ENCODE measurements at places on chromosomes 1 and 21.
A peak's percentile ranks its signal among the peaks of the same experiment; 100 is the strongest.

GRCh38 chr1:17826165-17826488 is 71.0 kb downstream of the ACTL8 start:
- DNase-seq, result peak; percentile 35

DNA sequence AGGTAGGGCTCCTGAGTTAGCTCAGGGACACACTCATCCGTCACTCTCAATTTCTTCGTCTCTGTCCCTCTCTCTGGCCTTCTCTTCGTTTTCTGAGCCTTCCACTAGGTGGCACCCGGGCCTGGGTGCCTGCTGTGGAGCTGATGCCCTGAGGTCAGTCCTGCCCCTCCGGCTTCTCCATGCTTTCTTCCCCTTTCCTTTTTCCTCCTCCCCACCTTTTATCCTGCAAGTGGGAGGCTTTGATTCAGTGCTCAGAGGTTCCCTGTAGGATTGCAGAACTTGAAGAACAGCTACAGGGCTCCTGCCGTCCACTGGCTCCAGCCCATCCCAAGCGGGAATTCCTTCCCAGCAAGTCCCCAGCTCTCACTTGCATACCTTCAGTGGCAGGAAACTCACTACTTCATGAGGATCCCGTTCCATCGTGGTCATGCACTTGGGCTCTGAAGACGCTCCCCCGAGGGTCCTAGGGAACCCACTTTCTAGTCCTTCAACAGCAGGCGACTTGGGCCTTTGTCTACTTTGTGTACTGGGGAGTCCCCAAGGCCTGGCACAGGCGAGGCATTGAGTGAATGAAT is 45.6 kb downstream of the SRRM1 start:
- DNase-seq, result peak; percentile 65

DNA sequence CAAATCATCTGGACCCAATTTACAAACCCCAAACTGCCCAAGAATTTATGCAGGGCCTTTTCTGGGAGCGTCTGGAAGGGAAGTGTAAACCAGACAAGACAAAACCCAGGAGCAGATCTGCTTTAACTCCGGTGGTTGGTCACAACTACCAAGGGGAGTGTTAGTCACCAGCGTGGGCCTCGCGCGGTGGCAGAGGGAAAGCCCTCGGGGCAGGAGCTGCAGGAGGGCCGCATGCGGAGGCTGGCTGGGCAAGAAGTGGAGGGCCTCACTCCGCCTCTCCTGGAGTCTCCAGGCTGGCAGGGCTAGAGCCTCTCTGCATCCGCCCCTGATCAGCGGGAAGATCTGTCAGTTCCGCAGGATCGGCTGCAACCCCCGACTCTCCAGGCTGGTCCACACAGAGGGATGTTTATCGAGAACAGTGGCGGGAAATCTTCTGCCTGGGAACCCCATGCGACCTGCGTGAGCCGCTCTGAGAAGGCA is 2.0 kb downstream of the COL24A1 start:
- DNase-seq, result peak; percentile 86

GRCh38 chr1:66231217-66231616 is 302.7 kb upstream of the SGIP1 start:
- DNase-seq, result peak; percentile 43

DNA sequence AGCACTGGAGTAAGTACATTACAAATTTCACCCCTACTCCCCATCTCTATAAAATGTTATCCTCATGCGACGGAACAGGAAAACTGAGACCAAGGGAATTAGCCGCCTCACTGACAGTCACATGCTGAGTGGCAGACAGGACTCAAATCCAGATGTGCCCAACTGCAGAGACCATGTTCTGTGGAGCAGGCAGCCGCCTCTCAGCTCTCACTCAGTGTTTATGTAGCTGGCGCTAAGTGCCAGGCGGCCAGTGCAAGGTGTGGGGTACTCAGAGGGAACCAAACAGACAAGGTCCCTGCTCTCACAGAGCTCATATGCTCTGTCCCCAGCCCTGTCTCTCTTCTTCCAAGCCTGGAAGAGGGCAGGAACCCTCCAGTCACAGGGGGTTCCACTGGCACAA is 5.1 kb downstream of the CAPZB start:
- DNase-seq, result no peak

GRCh38 chr1:39255222-39255621 is 50.7 kb downstream of the MACF1 start:
- DNase-seq, result peak; percentile 66

GRCh38 chr1:65769636-65770035 is 23.1 kb upstream of the PDE4B start:
- peak; percentile 91 for DNase-seq

DNA sequence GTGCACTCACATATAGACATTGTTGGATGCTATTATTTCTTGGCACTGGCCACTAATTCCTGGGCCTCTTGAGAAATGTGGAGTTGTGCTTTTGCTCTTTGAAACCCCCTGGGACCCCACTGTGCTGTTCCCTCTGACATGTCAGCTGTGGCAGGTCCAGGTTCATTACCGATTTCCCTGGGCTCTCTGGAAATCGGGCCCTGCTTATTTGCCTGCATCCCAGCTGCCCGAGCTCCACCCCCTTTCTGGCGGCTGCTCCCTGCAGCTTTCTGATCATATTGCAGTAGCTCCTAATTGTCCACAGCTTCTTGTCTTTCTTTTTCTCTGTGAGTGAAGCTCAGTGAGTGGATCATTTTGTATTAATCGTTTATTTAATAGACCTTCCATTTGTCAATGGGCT is 183.7 kb upstream of the FAM78B start:
- DNase-seq, result no peak

- no peak for DNase-seq
Observed at GRCh38 chr1:11951901-11952300, 17.4 kb downstream of the PLOD1 start.

- no peak for DNase-seq
Observed at GRCh38 chr1:178119628-178120027, 25.7 kb downstream of the RASAL2 start.

GRCh38 chr1:65232461-65232990 is 76.8 kb upstream of the DNAJC6 start:
- no peak for DNase-seq

DNA sequence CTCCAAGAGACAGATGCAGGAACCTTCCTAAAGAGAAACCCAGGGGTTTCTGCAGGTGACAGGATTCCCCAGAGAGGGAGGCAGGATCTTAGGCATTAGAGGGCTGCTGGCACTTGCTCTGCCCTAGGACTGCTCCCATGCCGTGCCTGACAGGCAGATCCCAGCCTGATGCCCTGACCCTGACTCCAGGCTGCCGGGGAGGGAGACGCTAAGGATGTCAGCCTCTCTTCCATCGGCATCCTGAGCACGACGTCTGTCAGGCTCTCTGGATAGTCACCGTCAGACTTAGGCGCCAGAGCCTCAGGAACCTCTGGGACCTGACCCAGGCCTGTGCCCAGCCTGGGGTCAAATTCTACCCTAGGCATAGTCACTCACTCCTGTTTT is 157.1 kb downstream of the NPHP4 start:
- DNase-seq, result no peak

DNA sequence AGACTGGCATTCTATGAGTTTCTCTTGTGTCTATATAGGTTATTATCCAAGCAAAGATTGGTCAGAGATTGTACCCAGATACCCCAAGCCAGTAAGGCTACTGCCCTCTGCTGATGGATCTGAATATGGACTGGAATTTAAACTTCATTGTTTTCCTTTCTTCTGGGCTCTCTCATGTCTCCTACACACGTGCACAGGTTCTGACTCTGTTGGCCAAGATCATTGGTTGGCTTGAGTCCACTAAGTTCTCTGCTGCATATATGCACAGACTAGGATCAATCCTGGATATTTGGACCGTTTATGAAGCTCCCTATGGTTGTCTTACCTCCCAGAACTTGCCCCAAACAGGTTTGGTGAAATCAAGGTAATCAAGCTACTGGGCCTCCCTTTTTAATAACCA is 69.7 kb downstream of the CC2D1B start:
- peak; percentile 64 for DNase-seq

DNA sequence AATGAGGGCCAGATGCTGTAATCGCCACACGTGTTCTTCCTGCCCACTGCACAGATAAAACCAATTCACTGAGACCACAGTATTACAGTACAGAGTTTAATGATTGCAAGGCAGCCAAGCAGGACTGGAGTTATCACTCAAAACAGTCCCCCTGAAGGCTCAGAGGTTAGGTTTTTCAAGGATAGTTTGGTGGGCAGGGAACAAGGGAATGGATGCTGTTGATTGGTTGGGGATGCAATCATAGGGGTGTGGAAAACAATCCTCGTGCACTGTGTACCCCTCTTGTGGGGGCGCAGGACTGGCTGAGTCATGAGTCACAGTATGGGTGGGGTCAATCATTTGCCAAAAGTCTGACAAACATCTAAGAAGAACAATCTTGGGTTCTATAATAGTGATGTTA is 12.4 kb upstream of the USP1 start:
- DNase-seq, result peak; percentile 19

DNA sequence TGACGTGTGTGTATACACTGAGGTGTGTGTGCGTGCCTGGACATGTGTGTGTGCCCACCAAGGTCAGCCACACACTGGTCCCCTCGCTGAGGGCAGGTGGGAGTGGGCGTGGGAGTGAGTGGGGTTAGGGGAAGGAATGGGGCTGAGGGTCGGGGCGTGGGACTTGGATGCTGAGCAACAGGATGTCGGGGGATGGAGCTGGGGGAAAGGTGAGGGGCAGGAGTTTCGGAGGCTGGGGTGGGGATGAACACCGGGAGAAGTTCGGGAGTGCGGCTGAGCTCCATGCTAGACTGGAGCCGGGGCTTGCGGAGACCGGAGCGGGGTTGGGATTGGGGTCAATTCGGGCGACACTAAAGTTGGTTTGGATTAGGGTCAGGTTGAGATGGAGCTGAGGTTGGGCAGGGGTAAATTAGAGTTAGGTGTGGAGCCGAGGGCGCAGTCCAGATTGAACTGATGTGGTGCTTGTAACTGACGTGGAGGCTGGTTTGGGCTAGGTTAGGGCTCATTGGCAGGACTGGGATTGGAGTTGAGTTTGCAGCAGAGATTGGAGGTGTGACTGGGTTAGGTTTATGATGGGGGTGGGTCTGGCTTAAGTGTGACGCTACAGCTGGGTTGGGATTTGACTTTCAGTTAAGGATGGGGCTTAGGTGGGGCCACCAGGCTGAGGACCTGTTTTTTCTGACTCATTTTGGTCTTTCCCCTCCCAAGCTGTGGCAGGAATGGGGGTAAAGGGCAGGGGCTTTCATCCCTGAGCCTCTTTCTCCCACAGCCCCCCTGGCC is 3.3 kb upstream of the GUCA2A start:
- DNase-seq, result no peak

GRCh38 chr1:172670791-172671190 is 11.9 kb downstream of the FASLG start:
- no peak for DNase-seq

GRCh38 chr1:208631092-208631491 is 386.9 kb upstream of the PLXNA2 start:
- DNase-seq, result no peak

- no peak for DNase-seq
Observed at GRCh38 chr1:225042263-225042662, 112.8 kb downstream of the DNAH14 start.

DNA sequence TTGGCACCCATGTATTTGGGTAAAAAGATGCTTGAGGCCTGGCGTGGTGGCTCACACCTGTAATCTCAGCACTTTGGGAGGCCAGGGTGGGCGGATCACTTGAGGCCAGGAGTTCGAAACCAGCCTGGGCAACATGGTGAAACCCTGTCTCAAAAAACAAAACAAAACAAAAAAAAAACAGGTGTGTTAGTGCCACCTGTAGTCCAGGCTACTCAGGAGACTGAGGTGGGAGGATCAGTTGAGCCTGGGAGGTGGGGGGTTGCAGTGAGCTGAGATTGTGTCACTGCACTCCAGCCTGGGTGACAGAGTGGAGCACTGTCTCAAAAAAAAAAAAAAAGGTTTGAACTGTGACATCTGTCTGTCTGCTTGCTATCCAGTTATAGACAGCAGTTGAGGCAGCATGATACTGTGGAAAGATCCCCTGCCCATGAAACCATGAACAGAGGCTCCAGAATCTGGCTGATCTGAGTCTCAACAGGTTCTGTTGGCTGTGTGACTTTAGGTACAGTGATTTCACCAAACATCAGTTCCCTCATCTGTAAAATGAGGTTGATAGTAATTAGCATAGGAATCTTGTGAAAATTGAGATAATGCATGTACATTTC is 5.7 kb downstream of the DYRK1A start:
- no peak for DNase-seq

DNA sequence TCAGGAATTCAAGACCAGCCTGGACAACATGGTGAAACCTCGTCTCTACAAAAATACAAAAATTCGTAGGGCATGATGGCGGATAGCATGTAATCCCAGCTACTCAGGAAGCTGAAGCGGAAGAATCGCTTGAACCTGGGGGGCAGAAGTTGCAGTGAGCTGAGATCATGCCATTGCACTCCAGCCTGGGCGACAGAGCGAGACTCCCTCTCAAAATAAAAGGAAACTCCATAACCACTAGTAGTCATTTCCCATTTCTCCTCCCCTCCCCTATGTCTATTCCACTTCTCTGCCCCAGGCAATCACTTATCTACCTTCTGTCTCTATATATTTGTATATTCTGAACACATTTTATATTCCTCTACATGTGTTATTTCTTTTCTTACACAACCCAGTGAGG is 4.0 kb upstream of the CEP350 start:
- DNase-seq, result no peak
